ENCODE measurements at places on chromosomes 16 and 17.

DNA sequence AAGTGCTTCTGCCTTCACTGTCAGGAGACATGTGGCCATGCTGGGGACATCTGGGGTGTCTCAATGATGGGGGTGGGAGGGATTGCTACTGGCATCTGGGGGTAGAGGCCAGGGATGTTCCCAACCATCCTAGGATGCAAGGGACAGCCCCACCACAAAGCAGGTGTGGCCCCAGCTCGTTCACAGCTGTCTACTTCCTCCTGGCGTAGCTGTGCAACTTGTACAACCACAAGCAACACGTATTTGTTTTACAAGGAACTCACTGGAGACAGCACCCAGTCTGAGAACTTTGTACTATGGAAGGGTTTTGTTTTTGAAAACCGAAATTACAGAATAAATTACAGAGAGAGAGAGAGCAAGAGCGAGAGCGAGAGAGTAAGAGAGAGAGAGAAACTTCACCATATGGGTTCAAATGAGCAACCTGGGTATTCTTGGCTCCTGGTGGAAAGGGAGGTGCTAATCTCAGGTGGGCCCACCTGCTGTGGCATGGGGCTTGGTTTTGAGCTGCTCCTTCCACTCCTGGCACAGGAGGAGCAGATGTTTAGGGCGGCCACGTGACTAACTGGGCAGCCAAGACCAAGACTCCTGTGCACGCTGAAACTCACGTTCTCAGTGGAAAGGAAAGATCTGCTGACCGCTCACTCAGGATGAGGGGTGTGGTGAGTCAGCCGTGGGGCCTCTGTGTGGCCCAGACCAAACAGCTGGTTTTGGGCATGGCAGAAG lies 17.5 kb upstream of the TNFRSF13B start:
- DNase-seq = no peak

GRCh38 chr17:27602721-27603420 lies 28.1 kb upstream of the LGALS9 start:
- DNase-seq = no peak

DNA sequence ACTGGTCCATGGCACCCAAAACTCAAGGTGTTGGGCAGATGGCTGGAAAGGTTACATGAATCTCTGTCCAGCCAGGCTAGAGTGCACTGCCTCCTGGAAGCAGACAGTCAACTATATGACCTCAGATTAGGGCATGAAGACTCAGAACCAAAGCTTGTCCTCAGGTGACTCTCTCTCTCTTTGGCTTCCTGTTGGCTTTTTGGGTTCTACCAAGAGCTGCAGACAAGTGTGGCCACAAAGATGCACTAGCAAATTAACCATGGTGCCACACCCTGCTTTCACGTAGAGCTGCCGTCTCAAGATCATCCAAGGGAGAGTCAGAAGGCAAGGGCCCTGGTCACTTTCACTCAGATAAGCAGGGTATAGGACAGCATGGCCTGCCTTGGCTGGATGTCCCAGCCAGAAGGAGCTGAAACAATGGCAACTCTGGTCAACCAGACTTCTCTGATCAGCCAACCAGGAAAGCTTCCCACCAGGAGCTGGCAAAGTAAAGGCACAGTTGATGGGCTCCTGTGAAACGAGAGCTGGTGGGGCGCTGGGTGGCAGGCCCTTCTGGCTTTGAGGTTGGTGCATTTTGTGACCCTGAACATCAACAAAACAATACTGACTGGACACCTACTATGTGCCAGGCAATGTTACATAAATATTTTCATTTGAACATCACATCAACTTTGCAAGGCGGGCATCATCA lies 31.9 kb downstream of the CUEDC1 start:
- no peak for DNase-seq

DNA sequence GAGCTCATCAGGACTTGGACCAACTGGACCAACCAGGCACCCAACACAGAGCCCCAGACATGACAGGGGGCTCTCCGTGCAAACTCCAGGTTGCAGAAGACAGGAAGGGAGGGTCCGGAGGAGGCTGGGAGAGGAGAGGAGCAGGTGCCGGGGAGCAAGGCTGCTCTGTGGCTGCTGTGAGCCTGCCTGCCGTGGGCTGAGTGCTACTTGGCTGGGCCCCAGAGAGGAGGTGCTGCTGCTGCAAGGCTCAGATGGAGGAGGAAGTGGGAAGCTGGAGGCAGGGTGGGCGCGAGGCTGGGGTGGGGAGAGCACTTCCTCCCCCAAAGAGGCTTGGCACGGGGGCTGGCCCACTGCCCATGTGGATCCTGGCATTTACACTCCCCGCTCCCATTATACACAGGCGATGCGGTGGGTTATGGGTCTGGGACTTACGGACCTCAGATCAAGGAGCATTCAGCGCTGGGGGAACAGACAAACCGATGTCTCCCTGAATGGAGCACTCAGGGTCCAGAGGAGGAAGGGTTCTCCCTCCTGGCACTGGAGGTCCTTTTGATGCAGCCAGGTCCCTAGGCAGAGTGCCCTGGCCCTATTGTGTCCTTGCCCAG lies 15.9 kb downstream of the EPOP start:
- no peak for DNase-seq

GRCh38 chr17:43418441-43419374 lies 19.9 kb downstream of the ARL4D start:
- DNase-seq = no peak

- no peak for DNase-seq
These were observed 28.3 kb downstream of the NLRC3 start for GRCh38 chr16:3548859-3549258.

- DNase-seq = no peak
These were observed 52.5 kb downstream of the TBX4 start for GRCh38 chr17:61504697-61505096.

DNA sequence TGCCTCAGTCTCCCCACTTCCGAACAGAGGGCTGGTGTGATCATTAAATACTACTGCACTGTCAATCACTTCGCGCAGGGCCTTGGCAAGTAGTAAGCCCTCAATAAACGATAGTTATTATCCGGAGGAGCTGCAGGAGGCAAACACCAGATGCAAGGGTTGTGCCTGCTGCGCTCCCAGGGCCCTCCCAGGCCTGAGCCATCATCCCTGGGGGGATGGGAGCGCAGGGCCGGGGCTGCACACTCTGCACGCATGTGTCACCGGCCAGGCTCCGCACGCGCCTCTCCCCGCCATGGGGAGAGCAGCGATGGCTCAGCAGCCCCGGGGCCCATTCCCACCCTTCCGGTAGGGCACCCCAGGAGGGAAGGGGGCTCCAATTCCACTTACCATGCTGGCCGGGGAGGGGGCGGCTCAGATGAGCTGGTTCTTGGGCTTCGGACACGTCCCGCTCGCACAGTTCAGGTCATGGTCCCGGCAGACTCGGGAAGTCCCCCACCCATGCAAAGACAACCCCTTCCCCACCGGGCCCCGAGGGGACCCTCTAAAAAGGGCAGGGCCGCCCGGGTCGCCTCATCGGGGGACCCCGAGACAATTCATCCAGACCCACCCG lies 681 bp downstream of the XPO6 start:
- DNase-seq = no peak

Measured in cortex of kidney (tissue), 1 donor.